ENCODE measurements at places on chromosomes 5 and 9.
A peak's percentile ranks its signal among the peaks of the same experiment; 100 is the strongest.

- H3K27ac ChIP-seq = peak overlapping the region; percentile 93
- no peaks in the 10 kb centered on the region for H3K27me3 ChIP-seq
- peaks cover 19% of the 10 kb centered on the region for H3K36me3 ChIP-seq
- H3K4me1 ChIP-seq = peaks cover 88% of the 10 kb centered on the region
Observed at GRCh38 chr5:139472386-139473030, 1.7 kb downstream of the SMIM33 start.

- peaks cover 8% of the 10 kb centered on the region for H3K4me1 ChIP-seq
- H3K4me3 ChIP-seq = no peak overlapping the region
- H3K27ac ChIP-seq = no peak overlapping the region
- peaks cover 2% of the 10 kb centered on the region for H3K36me3 ChIP-seq
Observed at GRCh38 chr9:105331160-105331559, 86.7 kb downstream of the SLC44A1 start.

DNA sequence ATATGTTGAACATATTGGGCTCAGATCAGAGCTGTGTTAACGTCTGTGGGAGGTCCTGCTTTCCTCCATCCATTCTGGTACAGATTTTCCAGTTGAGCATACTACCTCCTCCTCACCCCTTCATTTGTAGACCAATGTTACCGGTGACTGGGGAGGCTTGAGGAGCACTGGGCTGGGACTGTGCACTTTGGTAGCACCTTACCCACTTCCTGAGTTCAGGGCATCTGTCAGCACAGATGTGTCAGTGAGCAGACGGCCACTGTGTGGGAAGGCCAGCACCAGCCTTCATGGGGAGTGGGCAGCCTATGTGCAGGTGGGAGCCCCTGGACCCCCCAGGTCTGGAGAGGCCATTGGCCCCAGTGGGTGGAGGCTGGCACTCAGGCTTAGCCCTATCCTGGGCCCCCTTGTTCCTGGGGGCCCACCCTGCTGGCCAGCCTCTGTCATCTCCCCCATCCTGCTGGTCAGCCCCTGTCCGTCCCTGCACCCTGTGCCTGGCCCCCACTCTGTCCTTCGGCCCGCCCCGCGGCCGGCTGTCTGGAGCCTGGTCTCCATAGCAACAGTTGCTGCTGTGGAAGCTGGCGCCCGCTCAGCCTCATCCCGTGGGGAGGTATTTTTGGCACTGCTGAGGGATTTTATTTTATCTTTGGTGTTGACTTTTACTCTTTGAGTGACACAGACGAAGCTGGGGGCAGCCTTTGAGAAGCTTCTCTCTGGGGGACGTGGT is 21.3 kb downstream of the WNK2 start:
- no peaks in the 10 kb centered on the region for H3K27me3 ChIP-seq
- H3K4me3 ChIP-seq = no peak overlapping the region
- no peak overlapping the region for H3K27ac ChIP-seq

DNA sequence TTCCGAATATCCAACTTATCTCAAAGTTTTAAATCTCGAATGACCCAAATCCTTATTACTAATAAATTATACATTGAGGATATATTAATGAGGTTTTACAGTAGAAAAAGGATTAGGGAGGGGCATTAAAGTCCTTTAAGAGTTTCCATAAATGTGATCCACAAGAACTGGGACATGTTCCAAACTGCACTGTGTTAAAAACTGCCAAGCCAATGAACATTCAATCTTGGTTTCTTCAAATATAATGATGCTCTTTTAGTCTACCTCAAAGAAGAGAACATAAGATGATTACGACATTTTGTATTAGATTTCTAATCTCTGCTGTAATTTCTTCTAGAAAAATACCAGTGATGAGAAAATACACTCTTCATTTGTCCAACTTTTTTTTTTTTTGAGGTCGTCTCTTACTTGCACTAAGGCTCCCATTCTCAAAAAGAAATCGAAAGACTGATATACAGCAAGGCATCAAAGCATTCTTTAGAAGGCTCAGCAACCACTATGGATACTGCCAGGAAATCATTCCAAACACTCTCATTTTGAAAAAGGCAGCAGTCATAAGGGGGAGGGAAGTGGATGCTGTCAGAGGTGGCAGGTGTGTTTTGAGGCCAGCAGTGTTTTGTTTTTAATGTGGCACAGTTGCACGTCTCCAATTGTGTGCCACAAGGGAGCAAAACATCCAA is 1.7 kb downstream of the PTAR1 start:
- H3K4me1 ChIP-seq = peaks cover 30% of the 10 kb centered on the region
- H3K27me3 ChIP-seq = no peaks in the 10 kb centered on the region
- peak overlapping the region; percentile 63 for H3K4me3 ChIP-seq
- peak overlapping the region; percentile 50 for H3K27ac ChIP-seq
- peaks cover 13% of the 10 kb centered on the region for H3K36me3 ChIP-seq

- no peaks in the 10 kb centered on the region for H3K27me3 ChIP-seq
- no peak overlapping the region for H3K4me3 ChIP-seq
- no peak for DNase-seq
- H3K36me3 ChIP-seq = peaks cover 7% of the 10 kb centered on the region
Observed at GRCh38 chr9:127961613-127962155, 19.1 kb downstream of the EEIG1 start.

GRCh38 chr5:40828690-40829661 is 6.0 kb downstream of the RPL37 start:
- no peak overlapping the region for H3K4me3 ChIP-seq
- H3K36me3 ChIP-seq = peaks cover 78% of the 10 kb centered on the region
- H3K27ac ChIP-seq = peak overlapping the region; percentile 63
- no peak for DNase-seq
- peaks cover 61% of the 10 kb centered on the region for H3K4me1 ChIP-seq
- no peaks in the 10 kb centered on the region for H3K27me3 ChIP-seq

DNA sequence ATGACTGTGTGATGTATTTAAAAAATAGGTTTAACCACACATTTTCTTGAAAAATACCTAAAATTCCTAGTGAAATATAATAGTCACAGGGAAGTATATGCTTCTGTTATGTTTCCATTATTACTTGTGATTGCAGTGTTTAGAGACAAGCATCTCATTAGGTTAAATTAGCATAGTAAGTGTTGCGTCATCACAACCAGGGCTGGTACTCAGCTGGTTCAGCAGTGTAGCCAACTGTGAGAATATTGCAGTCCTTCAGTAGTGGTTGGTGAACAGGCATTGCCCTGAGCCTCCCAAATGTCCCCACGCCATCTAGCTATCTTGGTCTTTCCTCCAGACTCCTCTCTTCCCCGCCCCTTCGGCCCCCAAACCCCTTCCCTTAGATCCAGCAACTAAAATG is 261.7 kb downstream of the ARHGEF28 start:
- no peaks in the 10 kb centered on the region for H3K36me3 ChIP-seq
- no peak overlapping the region for H3K27ac ChIP-seq
- H3K4me1 ChIP-seq = no peaks in the 10 kb centered on the region

- H3K27me3 ChIP-seq = peaks cover 65% of the 10 kb centered on the region
- DNase-seq = no peak
- peaks cover 32% of the 10 kb centered on the region for H3K4me1 ChIP-seq
Observed at GRCh38 chr9:130662970-130663257, 1.5 kb upstream of the PRDM12 start.

GRCh38 chr9:129436751-129437625 is 183.9 kb downstream of the C9orf50 start:
- peaks cover 49% of the 10 kb centered on the region for H3K27me3 ChIP-seq
- peak overlapping the region; percentile 70 for H3K4me3 ChIP-seq
- no peak overlapping the region for H3K27ac ChIP-seq
- H3K36me3 ChIP-seq = no peaks in the 10 kb centered on the region
- peaks cover 16% of the 10 kb centered on the region for H3K4me1 ChIP-seq
- DNase-seq = peak; percentile 40

DNA sequence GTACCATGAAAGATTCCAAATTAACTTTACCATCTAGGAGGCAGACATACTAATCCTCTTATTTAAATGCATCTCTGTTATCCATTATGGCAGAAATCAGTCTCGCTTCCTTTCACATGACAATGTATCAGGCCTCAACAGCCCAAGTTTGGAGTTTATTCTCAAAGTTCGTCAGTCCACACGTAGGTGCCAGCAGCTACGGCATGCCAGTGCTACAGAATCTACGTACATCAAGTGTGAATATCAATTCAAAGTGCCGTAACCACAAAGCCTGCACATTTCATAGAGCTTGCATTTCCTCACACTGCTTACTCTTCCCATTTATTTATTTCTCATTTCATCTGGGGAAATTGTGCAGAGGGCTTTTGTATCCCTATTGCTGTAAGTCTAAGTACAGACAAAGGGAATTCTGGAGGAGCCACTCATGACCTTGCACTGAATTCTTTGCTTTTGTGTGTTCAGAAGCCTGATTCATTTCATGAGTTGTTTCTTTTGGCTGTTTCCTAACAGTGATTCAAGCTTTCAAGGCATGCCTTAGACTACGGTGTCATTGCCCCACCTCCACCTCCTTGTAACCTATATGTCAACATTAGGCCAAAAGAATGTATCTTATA is 10.0 kb downstream of the ENC1 start:
- DNase-seq = peak; percentile 19
- H3K4me3 ChIP-seq = no peak overlapping the region

DNA sequence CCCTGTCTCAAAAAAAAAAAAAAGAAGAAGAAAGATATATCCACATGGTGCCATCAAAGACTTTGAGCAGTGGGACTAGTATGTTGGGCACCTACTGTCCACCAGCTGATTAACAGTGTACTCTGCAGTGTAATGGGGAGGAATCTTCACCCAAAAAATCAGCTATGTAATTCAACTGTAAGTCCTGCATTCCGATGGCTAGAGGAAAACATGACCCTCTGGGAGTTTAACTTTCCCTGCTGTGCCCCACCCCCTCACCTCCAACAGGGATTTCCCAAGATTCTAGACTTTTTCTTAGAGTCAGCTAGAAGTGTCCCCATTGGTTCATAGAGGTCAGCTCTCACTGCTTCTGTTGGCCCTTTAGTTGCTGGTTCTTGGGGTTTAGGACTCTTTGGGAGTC is 221.2 kb upstream of the CLINT1 start:
- H3K4me1 ChIP-seq = peaks cover 5% of the 10 kb centered on the region
- H3K27me3 ChIP-seq = peaks cover 13% of the 10 kb centered on the region
- H3K4me3 ChIP-seq = no peak overlapping the region

- no peak for DNase-seq
- H3K27me3 ChIP-seq = no peaks in the 10 kb centered on the region
- H3K4me1 ChIP-seq = peaks cover 9% of the 10 kb centered on the region
- no peak overlapping the region for H3K27ac ChIP-seq
- peaks cover 6% of the 10 kb centered on the region for H3K36me3 ChIP-seq
Observed at GRCh38 chr5:149781612-149782011, 51.5 kb downstream of the PPARGC1B start.

GRCh38 chr5:43785198-43785597 is 182.2 kb downstream of the NNT start:
- no peak overlapping the region for H3K27ac ChIP-seq
- H3K4me1 ChIP-seq = no peaks in the 10 kb centered on the region
- no peak for DNase-seq
- H3K27me3 ChIP-seq = peaks cover 1% of the 10 kb centered on the region
- no peaks in the 10 kb centered on the region for H3K36me3 ChIP-seq
- no peak overlapping the region for H3K4me3 ChIP-seq

GRCh38 chr9:73806876-73807275 is 655.2 kb downstream of the ANXA1 start:
- H3K4me3 ChIP-seq = no peak overlapping the region
- no peaks in the 10 kb centered on the region for H3K4me1 ChIP-seq
- no peaks in the 10 kb centered on the region for H3K27me3 ChIP-seq
- DNase-seq = no peak
- H3K36me3 ChIP-seq = no peaks in the 10 kb centered on the region
- H3K27ac ChIP-seq = no peak overlapping the region

DNA sequence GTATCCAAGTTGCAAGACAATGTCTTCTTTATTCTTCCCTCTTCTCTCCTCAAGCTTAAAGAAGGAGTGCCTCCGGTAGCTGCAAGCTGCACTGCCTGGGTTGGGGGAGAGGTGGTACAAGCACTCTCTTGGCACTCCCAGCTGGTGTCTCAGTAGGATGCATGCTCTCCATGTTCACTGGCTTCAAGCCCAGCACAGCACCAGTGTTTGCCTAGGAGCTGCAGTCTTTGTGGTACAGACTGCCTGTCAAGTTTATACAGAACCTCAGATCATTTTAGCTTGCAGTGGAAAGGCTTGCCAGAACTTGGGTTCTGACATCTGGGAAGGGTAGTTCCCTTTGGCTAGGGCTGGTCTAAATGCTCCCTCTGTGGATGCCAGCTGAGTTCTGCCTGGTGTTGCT is 505.6 kb downstream of the MAN2A1 start:
- no peaks in the 10 kb centered on the region for H3K4me1 ChIP-seq
- H3K27me3 ChIP-seq = no peaks in the 10 kb centered on the region
- H3K27ac ChIP-seq = no peak overlapping the region

DNA sequence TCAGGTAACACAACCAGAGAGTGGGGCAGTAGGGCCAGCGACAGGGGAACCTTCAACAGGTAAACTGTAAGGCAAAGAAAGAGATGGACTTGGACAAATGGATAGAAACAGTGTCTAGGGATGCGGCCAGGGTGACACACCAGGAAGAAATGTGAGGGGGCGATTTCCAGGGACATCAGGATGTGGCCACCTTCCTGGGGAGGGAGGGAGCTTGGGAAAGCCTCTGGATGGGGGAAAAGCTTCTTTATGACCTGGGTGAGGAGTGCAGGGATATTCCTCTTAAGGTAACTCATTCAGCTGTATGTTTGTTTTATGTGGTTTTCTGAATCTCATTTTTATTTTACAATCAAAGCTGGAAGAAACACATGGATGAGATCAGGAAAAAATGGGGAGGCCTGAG is 11.9 kb upstream of the NXNL2 start:
- DNase-seq = no peak
- peaks cover 14% of the 10 kb centered on the region for H3K27me3 ChIP-seq
- H3K36me3 ChIP-seq = no peaks in the 10 kb centered on the region
- no peak overlapping the region for H3K27ac ChIP-seq

- H3K27ac ChIP-seq = no peak overlapping the region
- no peaks in the 10 kb centered on the region for H3K36me3 ChIP-seq
- no peak for DNase-seq
- no peaks in the 10 kb centered on the region for H3K4me1 ChIP-seq
Observed at GRCh38 chr5:82151204-82151603, 127.0 kb downstream of the RPS23 start.

- H3K4me1 ChIP-seq = peaks cover 93% of the 10 kb centered on the region
- no peak overlapping the region for H3K4me3 ChIP-seq
- no peaks in the 10 kb centered on the region for H3K36me3 ChIP-seq
- DNase-seq = no peak
Observed at GRCh38 chr9:89533411-89534095, 35.6 kb upstream of the SEMA4D start.

- H3K4me1 ChIP-seq = no peaks in the 10 kb centered on the region
- no peak overlapping the region for H3K27ac ChIP-seq
- DNase-seq = no peak
- H3K27me3 ChIP-seq = peaks cover 4% of the 10 kb centered on the region
- H3K36me3 ChIP-seq = no peaks in the 10 kb centered on the region
Observed at GRCh38 chr9:37621273-37622121, 29.1 kb upstream of the TOMM5 start.

DNA sequence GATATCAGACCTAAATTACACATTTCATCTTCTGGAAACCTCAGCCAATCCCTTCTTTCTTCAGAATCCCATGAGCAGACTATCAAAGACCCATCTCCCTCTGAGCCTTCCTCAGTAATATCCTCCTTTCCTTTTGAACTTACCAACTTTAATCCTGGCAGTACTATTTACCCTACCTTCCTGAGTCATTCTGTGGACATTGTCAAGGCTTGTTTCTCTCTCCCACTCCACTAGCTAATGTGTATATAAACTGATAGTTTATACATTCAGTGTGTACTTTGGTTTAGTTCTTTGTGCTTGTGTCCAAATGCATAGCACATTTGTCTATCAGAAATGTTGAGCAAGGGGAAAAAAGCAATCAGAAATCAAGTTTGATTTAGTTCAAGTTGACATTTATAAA is 568.3 kb downstream of the CSNK1G3 start:
- no peak overlapping the region for H3K4me3 ChIP-seq
- no peaks in the 10 kb centered on the region for H3K27me3 ChIP-seq
- DNase-seq = no peak
- H3K4me1 ChIP-seq = no peaks in the 10 kb centered on the region
- no peak overlapping the region for H3K27ac ChIP-seq

- H3K36me3 ChIP-seq = no peaks in the 10 kb centered on the region
- H3K27me3 ChIP-seq = peaks cover 58% of the 10 kb centered on the region
- no peak overlapping the region for H3K27ac ChIP-seq
- peak; percentile 21 for DNase-seq
Observed at GRCh38 chr5:93578813-93579691, 2.0 kb downstream of the NR2F1-AS1 start.

Measured in activated CD4-positive, alpha-beta memory T cell treated with anti-CD3 and anti-CD28 coated beads for 36 hours (primary cell).